MG63 (cell line): ENCODE measurements at places on chromosomes 3 and 15. TPM values are rescaled to one million over a fixed set of nuclear protein-coding genes. Genes with fewer than 3 reads are reported as not detected.

DNA sequence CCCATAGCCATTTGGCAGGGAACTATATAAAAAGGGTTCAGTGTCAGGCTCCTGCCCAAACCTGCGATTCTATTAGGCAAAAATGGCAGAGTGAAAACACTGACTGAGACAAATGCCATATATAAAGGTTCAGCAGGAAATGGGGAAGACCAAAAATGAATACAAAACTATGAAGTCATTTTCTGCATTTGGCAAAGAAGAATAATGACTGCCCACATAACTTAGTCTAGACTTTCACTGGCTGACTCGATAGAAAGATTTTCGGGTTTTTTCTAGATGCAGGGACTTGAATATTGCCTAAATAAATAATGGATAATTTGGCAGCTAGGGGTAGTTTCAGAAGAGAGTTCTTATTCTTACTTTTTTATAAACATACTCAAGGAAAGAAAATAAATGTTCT lies 178.0 kb downstream of the TPRG1 start:
- DNase-seq: no peak

DNA sequence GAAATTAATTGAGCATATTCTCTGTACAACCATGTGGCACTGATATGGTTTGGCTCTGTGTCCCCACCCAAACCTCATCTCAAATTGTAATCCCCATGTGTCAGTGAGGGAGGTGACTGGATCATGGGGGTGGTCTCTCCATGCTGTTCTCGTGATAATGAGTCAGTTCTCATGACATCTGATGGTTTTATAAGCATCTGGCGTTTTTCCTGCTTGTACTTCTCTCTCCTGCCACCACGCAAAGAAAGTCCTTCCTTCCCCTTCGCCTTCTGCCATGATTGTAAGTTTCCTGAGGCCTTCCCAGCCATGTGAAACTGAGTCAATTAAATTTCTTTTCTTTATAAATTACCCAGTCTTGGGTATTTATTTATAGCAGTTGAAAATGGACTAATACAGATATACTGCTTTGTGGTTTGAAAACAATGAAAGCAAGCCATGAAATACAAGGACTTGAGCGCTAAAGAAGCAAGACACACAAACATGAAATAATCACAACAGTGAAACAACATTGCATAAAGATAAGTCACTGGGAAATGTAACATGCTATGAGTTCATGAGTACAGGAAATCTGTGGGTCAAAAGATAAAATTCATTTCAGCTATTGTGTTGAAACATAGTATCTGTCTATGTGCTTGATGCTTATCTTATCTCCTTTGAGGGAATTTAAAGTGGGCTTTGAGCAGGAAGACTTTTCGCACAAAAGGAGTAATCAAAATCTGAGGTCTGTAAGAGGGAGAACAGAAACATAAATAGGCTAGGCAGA lies 288.7 kb downstream of the GBE1 start:
- no peak for DNase-seq

DNA sequence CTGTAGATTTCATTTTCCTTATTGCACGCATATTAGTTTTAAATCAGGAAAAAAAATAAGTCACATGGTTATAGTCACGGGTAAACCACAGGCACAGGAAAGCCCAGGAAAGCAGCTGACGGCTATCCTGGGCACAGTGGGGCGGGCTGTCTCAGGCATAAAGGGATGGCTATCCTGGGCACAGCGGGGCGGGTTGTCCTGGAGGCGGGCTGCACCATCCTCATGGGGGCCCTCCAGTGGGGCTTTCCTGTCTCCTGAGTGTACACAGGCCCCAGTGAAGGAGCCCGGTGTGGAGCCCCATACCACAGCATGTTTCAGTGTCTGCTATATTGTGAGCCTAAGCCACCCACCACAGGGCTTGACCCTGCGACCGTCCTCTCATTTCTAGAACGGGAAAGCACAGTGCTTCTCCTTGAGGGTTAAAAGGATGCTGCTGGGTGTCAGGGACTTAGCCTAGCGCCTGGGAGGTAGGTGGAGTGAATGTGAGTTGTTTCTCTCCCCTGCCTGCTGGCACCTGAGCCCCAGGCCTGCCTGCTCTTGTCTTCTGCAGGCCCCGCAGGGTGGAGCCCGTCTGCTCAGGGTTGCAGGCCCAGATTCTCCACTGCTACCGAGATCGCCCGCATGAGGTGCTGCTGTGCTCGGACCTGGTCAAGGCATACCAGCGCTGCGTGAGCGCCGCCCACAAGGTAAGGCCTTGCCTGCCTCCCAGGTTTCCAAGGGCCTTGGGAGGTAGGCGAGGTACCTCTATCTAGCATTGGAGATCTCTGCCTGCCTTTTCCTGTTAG lies 25.9 kb upstream of the PLXNA1 start:
- DNase-seq: no peak

GRCh38 chr15:35925275-35926006 lies 379.5 kb upstream of the DPH6 start:
- no peak for DNase-seq

GRCh38 chr3:57815036-57815435 lies 58.9 kb downstream of the SLMAP start:
- no peak for DNase-seq

DNA sequence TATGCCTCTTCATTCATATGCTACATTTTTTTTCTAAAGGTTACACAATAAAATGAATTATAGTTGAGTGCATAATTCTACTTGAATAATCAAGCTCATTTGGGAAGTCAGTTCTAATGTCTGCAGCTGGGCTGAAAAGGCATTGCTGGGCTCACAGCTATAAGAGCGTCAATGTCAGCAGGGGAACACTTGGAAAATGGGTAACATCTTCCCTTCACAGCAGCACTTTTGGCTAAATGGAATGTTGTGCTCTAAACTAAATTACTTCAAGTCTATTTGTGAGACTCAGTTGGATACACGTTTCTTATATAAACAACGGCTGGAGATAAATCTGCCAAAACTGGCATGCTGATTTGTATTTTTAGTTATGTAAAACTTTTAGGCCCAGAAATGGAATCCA lies 357.8 kb downstream of the TBL1XR1 start:
- no peak for DNase-seq

Gene HGD
- total RNA-seq: not detected in 2 replicates

- DNase-seq: peak; percentile 48
Measured at GRCh38 chr3:140223631-140224030, 288.6 kb downstream of the CLSTN2 start.

DNA sequence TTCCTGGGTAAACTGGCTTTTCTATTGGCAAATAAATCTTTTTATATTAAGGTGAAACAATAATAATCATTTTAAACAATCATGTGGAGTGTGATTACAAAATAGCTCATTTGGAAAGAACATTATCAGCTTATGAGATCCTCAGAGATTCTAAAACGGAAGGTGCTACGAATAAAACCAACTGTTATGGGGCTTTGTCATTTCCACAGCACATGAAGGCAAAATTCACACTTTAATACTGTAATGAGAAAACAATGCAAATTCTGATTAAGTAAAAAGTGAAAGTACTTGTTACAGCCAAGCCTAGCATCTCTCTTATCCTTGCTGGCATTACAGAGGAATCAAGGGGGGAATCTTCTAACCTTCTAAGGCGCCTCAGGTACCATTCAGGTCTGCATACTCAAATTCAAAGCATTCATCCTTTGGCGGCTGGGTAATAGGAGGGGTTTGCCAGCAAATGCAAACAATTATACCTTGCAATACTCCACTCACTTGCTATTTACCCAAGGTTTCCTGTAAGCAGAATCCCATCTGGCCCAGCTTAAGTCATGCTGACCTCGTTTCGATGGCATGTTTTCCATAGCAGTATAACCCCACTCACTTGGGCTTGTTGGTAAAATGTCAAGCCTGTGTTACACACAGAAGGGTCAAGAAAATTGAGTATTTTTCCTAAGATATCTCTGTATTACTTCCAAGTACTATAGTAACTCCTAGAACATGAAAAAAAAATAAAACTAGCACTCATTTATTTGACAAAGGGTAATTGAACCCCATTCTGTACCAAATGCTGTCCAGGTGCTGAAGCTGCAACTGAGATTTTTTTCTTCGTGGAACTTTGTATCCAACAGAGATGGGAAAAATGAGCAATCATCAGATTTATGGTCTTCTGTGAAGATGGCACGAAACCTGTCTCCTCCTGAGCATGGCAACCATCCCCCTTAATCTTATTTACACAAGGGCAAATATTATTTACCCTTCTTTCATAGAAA lies 183.7 kb upstream of the LMCD1 start:
- peak; percentile 2 for DNase-seq

DNA sequence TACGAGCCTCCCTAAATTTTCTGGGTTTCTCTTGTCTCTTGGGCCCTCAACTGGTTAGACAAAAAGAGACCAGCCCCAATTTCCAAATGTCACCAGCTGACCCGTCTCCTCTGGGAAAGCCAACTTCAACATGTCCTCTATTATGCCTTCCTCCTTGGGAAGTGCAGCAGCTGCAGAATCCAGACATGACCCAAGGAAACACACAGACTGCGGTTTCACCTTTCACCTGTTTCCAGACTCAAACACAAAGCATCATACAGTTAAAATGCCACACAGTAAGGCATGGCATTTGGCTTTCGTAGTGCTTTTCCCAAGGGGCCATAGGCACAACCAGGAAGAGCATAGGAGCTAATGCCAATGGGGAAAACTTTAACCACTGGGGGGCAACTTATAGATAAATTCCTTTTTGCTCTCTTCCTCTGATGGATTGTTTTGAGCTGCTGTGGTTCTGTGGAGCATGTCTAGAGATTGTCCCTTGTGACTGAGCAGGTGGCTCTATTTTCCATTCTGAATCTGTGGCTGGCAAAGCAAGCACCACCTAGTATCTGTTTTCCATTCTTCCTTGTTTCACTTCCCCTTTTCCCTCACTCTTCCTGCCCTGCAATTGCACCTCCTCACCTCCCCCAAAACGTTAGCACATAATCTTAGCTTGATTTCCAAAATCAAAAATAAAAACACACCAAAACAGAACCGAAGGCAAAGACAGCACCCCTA lies 49.3 kb downstream of the HHLA2 start:
- DNase-seq: no peak

Gene EHHADH
- total RNA-seq: 2.2 and 5.6 TPM in 2 replicates

- no peak for DNase-seq
Measured at GRCh38 chr3:171190668-171191067, 164.1 kb upstream of the SLC2A2 start.

- no peak for DNase-seq
Measured at GRCh38 chr3:134477938-134478337, 7.8 kb downstream of the ANAPC13 start.

- no peak for DNase-seq
Measured at GRCh38 chr3:18217507-18218174, 207.5 kb downstream of the SATB1 start.

Gene FANCD2OS
- not detected in 2 replicates for total RNA-seq

DNA sequence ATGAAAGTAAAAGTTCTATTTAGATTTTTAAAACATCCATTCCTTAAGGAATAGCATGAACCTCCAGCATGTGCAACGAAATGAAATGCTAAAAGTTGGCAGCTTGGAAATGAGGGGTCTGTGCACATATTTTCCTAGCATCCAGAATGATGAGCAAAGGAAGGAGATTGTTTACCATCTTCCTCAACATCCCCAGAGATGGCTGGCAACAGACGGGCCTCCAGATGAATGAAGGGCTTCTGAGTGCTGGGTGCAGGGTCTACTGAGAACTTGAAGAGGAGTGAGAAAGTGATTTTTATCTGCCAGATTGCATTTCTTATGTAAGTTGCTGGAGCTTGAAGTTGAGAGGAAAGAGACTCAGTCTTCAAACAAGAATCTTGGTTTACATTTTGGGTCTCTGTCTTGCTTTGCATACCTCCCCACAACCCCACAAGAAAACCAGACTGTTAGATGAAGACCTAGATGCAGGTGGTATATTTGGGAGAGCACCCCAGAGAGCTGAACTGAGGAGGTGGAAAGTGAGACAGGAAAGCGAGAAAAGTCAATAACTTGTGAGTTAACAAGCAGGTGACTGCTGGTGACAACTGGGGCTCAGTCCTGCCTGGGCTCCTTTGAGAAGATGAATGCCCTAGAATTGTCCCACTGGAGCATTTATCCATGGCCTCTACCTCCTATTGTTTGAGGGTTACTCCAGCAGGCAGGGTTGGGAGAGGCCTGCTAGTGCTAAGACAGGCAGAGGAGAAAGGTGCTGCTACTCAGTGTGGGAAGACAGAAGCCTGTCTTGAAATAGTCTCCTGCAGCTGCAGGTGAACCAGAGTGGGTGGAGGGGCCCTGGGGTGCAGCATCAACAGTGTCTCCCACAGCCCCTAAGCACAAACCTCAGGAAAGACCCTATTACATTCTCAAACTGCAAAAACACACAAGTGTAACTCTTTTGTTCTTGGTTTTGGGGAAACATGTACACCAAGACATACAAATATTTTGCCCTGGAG lies 10.5 kb upstream of the CCK start:
- DNase-seq: no peak

DNA sequence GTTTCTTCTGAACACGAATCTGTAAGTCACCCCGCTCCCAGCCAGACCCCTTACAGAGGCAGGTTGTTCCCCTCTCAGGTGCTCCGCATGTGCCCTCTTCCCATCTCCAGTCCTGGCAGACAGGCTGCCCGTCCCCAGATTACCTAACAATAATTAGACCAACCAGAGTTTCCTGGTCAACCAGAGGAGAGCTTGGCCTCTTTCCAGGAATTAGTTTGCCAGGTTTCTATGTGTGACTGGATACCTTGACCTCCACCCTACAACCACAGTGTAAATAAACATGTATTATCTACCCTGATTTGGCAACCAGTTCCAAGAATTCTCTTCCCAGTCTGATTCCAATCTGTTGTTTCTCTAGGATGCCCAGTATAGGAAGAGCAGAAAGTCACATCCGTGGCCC lies 178.0 kb upstream of the UMPS start:
- DNase-seq: no peak

- peak; percentile 62 for DNase-seq
Measured at GRCh38 chr3:133401374-133402135, 1.7 kb downstream of the BFSP2 start.

GRCh38 chr15:40084650-40085049 lies 24.0 kb downstream of the BMF start:
- DNase-seq: no peak

Gene GOLGA6D
- not detected in 2 replicates for total RNA-seq

- DNase-seq: no peak
Measured at GRCh38 chr3:45676325-45677032, 12.7 kb upstream of the SACM1L start.

- DNase-seq: no peak
Measured at GRCh38 chr3:156356537-156357363, 198.2 kb downstream of the SSR3 start.

DNA sequence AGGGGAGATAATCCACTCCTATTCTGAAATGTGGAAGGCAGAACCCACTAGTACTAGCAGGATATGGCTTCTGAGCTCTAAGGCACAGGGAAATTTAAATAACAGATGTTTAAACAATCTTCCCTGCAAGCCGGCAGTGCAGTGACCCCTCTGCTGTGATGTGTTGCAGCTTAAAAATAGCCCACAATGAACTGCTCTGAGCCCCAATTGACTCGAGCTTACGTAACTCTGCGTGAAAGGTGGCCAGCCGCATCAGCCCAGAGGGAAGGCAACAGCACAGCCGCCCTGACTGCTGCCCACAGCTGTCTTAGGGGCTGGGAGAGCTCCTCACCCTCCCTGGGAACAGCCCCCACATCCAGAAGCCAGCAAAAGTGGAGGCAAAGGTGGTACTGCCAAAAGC lies 12.5 kb upstream of the CAMKV start:
- DNase-seq: no peak

Gene GP9
- total RNA-seq: not detected in 2 replicates
